ENCODE measurements at places on chromosomes 12 and 14.
A peak's percentile ranks its signal among the peaks of the same experiment; 100 is the strongest.

- DNase-seq: no peak
These were observed 96.3 kb downstream of the ST8SIA1 start for GRCh38 chr12:22238211-22238610.

DNA sequence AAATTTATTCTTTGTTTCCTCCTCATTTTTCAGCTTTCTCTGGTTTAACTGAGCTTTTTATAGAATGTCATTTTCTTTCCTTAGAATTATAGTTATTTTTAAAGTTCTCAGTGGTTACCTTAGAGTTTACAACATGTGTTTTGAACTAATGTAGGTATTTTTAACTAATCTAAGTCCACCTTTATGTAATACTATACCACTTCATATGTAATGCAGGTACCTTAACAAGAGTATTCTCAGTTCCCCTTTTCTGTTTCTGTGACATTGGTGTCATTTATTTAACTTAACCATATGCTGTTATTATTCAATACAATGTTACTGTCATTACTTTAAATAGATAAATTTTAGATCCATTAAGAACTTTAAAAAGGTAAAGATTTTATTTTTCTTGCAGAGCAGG is 30.3 kb upstream of the KCNC2 start:
- DNase-seq: no peak

DNA sequence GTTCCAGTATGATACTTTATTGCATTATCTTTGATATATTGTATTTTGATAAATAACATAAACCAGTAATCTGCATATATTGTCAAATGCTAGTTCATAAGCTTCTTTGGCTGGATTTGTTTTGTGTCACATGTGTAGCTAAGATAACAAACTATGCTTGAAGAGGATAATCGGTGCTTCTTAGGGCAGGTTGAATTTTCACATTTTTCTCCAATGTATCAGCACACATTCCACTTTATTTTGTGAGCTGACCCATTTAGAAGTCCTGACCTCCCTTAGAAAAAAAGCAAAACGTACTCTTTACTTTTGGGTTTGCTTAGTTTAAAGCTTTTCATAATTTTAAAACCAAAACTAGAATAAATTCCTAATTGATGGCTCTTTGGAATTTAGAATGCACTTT is 277.7 kb upstream of the DDHD1 start:
- no peak for DNase-seq

DNA sequence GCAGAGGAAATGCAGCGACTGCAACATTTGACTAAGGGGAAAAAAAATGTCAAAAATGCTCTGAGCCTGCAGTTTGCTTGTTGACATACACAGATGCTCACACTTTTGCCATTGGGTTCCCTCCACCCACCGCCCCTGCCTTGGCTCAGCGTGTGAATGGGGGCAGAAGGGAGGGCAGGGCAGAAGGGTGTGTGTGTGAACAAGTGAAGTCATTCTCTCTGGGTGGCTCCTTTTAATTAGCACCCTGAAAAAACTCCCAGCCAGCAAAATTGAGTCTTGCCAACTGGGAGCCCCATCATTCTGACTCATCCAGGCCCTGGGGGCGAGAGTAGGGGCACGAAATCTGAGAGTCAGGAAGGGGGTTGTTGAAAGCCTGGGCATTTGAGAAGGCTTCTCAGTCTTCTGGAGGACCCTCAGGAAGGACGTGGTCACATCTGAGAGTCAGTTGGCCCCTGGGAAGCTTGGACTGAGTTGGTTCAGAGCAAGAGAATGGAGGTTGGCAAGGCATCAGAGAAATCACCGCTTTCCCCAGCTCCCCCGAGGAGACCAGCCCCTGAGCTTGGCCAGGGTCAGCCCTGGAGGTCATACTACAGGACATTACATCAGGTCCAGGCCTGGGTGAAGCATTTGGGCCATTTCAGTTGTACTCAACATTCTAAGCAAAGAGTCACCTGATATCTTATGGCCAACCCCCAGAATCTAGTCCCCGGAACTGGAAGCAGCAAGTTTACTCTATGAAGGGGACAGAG is 22.7 kb upstream of the KRT78 start:
- DNase-seq: no peak

- DNase-seq: no peak
These were observed 17.6 kb downstream of the NINJ2 start for GRCh38 chr12:645563-646071.

GRCh38 chr14:91317381-91318308 is 73.1 kb upstream of the GPR68 start:
- peak; percentile 85 for DNase-seq

- no peak for DNase-seq
These were observed 578.4 kb upstream of the STXBP6 start for GRCh38 chr14:25628390-25628789.

DNA sequence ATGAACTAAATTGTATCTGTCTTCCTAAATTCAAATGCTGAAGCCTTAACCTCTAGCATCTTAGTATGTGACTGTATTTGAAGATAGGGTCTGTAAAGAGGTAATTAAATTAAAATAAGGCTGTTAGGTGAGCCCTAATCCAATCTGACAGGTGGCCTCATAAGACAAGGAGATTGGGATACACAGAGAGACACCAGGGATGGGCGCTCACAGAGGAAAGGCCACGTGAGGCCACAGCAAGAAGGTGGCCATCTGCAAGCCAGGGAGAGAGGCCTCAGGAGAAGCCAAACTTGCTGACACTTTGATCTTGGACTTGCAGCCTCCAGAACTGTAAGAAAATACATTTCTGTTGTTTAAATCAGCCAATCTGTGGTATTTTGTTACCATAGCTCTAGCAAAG is 110.6 kb downstream of the GTF2A1 start:
- DNase-seq: no peak

DNA sequence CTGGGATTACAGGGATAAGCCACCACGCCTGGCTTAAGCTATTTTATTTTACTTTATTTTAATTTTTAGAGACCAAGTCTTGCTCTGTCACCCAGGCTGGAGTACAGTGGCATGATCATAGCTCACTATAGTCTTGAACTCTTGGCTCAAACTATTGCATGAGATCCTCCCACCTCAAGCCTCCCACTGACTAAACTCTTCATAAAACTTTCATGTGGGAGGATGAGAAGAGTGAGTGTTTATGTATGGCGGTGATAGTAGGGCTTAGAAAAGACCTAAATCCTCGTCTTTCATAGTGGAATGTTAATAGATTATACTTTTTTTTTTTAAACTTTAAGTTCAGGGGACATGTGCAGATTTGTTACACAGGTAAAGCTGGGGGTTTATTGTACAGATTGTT is 23.5 kb upstream of the PPP4R3A start:
- DNase-seq: no peak

DNA sequence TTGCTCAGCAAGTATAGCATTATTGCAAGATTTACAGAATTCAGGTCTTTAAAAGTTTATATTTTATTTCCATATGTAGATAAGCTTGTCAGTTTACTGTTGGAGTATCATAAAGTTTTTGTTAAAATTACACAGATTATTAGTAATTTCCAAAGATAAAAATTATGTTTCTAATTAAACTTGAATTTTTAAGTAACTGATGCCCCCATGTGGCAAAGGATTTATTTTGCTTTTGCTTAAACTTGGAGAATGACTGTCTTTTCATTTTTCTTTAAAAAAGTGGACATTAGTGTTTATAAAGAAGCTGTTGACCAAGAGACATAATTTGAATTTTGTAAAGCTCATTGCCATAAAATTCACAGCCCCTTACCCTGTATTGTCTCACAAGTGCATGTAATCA is 45.8 kb downstream of the ETNK1 start:
- no peak for DNase-seq

Data from activated CD4-positive, alpha-beta T cell treated with anti-CD3 and anti-CD28 coated beads, Interleukin-2, amount 10 ng/mL, durations not matched to agents 7 days and 5 days (primary cell).